Fibroblast of skin of abdomen (primary cell): ENCODE measurements at places on chromosomes 7 and 10.

DNA sequence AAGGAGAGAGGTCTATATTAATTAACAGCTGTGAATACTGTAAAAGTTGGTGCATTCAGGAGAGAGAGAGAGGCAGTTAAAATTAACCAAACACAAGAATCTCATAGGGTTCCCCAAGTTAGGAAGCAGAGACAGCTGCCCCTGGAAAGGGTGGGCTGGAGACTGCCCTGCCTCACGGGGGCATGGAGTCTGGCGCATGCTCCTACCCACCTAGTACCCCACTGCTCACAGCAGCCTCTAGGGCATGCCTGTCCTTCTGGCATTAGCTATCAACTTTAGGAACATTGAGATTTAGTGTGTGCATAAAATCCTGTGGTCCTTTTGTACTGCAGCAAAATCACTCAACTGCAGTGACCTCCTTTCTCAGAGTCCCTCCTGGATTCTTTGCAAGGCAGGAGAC lies 710.1 kb downstream of the SORCS3 start:
- DNase-seq = no peak

DNA sequence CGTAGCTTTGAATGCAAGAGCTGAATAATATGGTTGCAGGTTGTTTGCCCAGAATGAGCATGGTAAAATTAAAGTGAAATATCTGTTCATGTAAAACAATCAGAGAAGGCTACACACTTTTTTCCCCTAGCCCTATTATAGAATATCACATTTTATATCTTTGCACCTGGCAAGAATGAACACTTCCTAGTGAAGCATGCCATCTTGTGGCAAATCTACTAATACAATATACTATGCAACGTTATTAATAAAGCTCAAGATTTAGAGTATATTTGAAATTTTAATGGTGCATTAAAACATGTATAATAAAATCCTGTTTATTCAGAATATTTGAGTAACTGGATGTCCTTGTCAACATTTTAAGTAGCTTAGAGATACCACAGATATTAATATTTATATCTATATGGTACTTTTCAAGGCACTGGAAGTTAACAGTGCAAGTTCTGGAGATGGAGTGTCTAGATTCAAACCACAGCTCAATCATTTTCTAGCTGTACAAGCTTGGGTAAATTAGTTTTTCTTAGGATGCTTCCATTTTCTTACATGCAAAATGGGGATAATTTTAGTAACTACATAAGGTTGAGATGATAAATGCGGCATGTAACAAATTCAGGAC lies 643.1 kb upstream of the SEMA3D start:
- peak; percentile 43 for DNase-seq

DNA sequence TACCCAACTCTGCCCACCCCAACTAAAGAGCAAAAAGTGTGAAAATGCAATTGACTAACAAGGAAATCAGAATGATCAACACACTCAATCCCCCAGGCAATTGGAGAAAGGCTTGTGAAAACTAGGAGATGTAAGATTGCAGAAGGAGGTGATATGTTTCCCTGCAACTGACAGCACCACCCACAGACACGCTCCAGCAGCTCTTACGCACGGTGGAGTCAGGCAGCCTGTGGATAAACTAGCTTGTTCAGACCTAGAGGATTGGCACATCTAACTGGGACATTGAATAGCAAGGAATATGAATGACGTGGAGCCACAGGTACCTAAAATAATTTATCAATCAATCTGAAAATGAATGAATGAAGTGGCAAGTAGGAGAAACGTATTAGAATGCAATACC lies 125.7 kb upstream of the MYO3A start:
- DNase-seq = no peak

DNA sequence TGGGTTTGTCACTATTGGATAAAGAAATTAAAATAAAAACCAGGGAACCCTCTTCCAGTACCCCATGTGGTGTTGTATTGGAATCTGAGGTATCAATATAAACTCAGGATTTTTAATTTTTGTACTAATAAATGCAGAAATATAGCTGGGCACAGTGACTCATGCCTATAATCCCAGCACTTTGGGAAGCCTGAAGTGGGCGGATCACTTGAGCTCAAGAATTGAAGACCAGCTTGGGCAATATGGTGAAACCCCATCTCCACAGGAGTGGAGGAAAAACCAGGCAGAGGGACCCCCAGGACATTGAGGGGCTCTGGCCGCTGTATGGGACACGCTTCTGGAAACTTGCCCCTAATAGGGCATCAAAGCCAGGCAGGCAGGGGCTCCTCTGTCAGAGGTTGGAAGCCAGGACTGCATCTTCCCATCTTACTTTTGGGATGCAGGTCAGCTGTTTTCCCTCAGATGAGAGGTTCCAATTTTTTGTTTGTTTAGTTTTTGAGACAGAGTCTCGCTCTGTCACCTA lies 11.1 kb downstream of the ADIRF start:
- no peak for DNase-seq

- DNase-seq = peak; percentile 90
Measured at GRCh38 chr7:132650498-132650897, 74.2 kb upstream of the PLXNA4 start.

DNA sequence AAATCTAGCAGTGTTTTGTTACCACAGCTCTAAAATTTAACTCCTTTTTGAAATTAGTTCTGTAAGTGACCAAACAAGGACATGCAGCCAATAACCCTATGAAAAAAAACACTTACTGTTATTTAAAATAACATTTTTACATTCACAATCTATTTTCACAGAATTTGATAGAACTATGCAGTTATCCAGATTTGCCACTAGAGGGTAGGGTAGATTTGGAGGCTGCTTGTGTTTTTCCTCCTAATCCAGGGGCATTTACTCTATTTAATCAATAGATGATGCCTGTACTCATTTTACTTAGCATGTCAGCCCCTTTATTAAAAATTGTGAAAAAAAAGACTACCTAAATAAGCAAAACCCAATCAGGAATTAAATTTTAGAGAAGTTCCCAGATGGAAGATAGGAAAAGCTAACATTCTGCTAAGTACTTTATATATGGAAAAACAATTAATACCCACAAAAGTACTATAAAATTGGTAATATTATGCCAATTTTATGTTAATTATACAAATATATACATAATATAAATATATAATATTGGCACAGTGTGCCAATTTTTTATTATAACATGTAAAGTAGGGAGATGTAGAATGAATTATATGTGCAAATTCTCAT lies 18.1 kb upstream of the LIPK start:
- DNase-seq = peak; percentile 25

GRCh38 chr10:131943021-131943814 lies 38.5 kb downstream of the BNIP3 start:
- DNase-seq = no peak

GRCh38 chr10:107517811-107518210 lies 353.3 kb upstream of the SORCS1 start:
- no peak for DNase-seq

GRCh38 chr10:44725404-44725803 lies 185.7 kb upstream of the TMEM72 start:
- peak; percentile 40 for DNase-seq

GRCh38 chr7:44880317-44881018 lies 4.9 kb downstream of the PURB start:
- DNase-seq = no peak

DNA sequence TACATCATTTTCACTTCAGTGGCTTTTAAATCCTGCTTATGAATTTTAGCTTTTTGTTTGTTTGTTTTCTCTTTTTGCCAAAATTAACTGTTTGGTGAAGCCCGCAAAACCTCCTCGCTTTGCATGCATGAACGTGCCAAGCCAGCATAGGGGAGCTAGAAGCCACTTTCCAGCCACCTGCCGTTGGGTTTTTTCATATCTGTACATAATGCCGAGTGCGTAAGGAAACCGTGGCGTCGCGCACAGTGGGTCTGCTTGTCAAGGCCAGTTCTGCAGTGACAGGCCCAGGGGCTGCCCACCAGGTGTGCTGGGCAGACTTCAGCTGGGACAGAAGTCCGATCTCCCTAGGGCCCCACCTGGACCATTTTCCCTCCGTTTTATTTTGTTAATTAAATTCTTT lies 41.1 kb downstream of the WIPI2 start:
- DNase-seq = no peak

- no peak for DNase-seq
Measured at GRCh38 chr7:50980411-50980810, 197.7 kb upstream of the GRB10 start.

GRCh38 chr10:22148961-22149360 lies 68.9 kb downstream of the EBLN1 start:
- peak; percentile 17 for DNase-seq

GRCh38 chr10:13922586-13922985 lies 335.8 kb downstream of the PRPF18 start:
- peak; percentile 69 for DNase-seq

DNA sequence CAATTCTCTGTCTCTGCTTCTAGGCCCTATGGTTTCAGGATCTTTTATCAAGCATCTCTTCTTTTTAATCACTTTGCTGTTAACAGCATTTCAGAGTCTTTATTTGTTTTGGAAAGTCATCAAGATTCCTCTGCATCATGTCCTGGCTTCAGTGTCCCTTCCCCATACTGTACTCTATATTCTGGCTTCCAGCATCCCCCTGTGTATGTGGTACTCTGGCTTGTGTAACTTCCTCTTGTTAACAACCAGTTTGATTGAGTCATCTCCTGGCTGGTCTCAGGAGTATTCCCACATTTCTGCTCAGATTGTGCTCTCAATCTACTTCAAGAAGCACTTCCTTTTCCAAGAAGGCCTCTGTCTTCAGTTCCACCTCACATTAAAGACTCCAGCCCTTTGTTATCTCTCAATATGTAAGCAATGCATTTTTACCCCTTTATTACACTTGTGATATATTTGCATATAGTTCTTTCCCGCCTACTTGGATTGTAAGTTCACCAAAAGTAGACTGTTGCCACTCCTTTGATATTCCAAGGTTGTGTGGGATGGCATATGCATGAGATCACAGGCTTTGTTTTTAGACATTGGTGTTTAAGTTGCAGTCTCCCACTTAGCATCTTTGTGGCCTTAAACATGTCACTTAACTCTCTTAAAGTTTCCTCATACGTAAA lies 15.1 kb upstream of the ATE1 start:
- peak; percentile 93 for DNase-seq

DNA sequence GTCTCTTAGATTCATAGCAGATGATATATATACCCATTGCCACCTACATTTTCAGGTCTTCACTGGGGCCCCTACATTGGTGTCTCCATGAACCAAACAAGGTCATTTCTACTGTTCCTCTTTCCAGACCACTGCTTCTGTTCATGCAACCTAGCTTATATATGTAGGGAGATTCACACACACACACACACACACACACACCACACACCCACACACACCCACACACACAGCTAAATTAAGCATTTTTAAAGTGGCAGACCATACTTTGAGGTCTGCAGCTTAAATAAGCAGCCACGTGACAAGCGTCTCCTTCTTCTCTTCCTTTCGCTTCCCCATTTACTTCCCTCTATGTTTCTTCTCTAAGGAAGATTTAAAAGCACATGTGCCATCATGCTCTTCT lies 70.0 kb upstream of the CC2D2B start:
- DNase-seq = no peak

- DNase-seq = no peak
Measured at GRCh38 chr7:38168890-38169570, 9.0 kb upstream of the STARD3NL start.

DNA sequence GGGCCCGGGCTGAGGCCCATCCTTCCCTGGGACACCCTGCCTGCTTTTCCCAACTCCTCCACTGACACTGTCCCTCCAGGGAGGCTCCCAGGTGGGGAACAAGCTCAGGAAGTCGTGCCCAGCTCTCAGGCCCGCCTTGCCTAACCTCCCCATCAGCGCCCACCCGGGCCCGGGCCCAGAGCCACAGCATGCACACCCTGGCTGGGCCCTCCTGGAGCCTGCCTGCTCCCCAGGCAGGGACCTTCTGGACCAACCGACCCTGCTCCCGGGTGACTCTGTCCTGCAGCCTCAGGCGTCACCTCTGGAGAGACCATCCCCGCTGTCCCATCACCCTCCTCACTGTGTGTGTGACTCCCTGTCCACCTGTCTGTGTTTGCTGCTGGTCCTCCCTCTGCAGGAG lies 1.8 kb upstream of the TMEM184A start:
- no peak for DNase-seq
